Stimulated activated CD4-positive, alpha-beta T cell treated with anti-CD3 and anti-CD28 coated beads, Interleukin-15, amount 100 ng/mL, for 24 hours (primary cell): ENCODE measurements at places on chromosomes 6 and 20.
A peak's percentile ranks its signal among the peaks of the same experiment; 100 is the strongest.

GRCh38 chr6:148625609-148626008 is 121.2 kb upstream of the UST start:
- DNase-seq: no peak

- no peak for DNase-seq
Measured at GRCh38 chr20:47605673-47606413, 104.2 kb downstream of the NCOA3 start.

DNA sequence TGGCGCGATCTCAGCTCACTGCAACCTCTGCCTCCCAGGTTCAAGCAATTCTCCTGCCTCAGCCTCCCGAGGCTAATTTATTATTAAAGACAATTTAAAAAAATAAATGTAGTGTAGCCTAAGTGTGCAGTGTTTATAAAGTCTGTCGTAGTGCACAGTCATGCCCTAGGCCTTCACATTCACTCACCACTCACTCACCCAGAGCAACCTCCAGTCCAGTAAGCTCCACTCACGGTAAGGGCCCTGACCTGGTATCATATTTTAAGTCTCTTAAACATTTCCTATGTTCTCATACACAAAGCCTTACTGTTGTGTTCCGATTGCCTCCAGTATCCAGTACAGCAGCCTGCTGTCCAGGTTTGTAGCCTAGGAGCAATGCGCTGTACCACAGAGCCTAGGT is 168.2 kb upstream of the FOXQ1 start:
- no peak for DNase-seq

DNA sequence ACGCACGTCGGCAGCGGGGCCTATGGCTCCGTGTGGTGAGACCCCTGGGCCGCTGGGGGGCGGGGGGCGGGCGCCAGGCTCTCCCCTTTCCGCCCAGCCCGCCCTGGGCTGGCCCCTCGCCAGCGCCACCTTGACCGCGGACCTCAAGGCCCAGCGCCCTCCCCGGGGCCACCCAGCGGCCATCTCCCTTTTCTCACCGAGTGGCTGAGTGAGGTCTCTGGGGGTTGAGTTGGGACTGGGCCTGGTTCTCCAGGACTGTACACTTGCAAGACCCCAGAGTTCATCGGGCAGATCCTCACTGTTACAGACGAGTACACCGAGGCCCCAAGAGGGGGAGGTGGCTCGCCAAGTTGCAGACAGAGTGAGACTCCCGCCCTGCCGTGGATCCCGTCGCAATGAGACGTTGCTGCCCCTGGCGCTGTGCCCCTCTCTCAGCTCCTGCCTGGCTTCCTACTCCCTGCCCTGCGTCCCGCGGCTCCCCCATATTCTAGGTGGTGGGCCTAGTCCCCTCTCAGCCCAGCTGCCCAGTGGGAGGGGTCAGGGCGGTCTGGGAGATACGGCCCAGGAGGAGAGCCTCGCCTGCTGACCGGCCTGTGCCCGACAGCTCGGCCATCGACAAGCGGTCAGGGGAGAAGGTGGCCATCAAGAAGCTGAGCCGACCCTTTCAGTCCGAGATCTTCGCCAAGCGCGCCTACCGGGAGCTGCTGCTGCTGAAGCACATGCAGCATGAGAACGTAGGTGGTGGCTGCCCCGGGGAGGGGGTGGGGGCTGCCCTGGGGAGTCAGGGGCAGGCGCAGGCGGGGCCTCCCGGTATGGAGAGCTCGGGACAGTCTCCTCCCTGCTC is 576 bp downstream of the MAPK13 start:
- DNase-seq: peak; percentile 82

DNA sequence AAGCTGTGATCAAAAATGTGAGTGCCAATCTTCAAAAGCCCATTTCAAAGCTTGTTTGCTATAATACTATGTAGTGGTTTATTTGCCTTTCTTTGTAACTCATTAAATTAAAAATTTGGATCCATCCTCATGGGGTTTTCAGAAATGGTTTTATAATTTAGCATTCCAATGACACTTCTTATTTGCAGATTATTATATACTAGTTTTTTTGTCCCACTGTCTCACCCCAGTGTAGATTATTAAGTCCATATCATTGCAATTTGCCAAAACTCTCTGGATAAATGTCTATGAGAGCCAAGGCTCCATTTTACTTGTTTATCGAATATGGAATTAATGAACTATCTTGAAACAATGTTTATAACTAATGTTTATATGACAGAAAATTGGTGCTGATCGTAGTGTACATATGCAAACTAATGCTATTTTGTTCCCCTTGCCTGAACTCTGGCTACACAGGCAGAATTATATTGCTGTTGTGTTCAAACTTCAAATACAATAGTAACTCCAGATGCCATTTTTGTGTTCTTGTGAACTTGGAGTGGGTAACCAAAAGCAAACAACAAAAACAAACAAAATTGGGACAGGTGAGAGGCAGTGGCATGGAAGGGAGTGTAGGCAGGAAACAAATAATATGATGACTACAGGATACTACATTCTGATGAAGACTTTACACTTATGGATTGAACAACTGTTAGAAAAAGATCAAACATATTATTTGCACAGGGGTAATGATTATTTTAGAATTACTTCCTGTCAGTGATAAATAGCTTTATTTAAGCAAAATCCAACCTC is 307.1 kb upstream of the FLRT3 start:
- DNase-seq: no peak
